ENCODE measurements at places on chromosomes 6 and 20. TPM values are rescaled to one million over a fixed set of nuclear protein-coding genes. Genes with fewer than 3 reads are reported as not detected.
A peak's percentile ranks its signal among the peaks of the same experiment; 100 is the strongest.

DNA sequence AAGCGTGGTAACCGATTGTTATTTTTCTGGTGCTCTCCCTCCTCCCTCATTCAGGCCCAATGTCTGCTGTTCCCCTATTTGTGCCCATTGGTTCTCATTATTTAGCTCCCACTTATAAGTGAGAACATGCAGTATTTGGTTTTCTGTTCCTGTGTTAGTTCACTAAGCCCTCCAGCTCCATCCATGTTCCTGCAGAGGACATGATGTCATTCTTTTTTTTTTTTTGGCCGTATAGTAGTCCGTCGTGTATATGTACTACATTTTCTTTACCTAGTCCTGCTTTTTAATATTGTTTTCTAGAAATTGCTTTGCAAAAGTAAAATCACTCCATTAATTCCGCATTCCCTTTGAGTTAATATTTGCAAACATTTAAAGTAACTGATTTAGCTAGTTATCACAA, 23.1 kb downstream of the ZNF451 start:
- no peak for DNase-seq

DNA sequence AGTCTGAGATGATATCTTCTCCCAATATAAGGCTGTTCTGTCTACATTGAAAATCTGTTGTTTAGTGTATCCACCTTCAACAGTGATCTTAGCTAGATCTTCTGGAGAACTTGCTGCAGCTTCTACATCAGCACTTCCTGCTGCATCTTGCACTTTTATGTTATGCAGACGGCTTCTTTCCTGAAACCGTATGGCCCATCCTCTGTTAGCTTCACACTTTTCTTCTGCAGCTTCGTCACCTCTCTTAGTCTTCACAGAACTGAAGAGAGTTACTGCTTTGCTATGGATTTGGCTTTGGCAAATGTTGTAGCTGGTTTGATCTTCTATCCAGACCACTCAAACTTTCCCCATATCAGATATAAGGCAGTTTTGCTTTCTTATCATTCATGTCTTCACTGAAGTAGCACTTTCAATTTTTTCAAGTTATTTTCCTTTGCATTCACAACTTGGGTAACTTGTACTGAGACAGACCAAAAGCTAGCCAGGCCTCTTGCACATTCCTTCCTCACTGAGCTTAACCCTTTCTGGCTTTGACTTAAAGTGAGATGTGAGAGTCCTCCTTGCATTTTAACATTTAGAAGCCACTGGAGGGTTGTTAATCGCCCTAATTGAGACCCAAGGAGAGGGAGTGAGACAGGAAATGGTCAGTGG, 110.1 kb downstream of the PREP start:
- peak; percentile 16 for DNase-seq

GRCh38 chr6:70758883-70759282, 91.2 kb downstream of the SMAP1 start:
- no peak for DNase-seq

- no peak for DNase-seq
Measured at GRCh38 chr6:167107787-167108186, 15.1 kb upstream of the CCR6 start.

GRCh38 chr6:139538366-139538765, 163.9 kb upstream of the CITED2 start:
- DNase-seq: no peak

The INSM1 gene
- total RNA-seq: 0.11 TPM

The TDRD6 gene
- 0.34 TPM for total RNA-seq

GRCh38 chr20:50904067-50904570, 27.1 kb downstream of the ADNP start:
- no peak for DNase-seq

- DNase-seq: no peak
Measured at GRCh38 chr6:42241915-42242314, 24.3 kb upstream of the MRPS10 start.

DNA sequence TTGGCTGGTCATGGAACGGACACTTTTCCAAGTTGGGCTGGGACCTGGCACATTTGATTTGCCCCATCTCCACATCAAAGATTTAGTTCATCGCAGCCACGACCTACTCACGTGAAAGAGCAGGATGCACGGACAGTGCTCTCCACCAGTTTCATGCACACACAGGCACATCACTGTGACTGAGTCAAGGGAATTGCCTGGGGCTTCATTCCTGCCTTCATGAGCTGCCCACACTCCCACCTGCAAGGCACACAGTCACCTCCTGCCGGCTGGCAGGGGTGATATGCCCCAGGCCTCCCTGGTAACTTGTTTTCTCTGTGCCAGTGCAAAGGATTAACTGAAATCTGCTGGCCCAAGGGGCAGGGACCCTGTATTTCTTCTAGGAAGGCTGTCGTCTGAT, 23.3 kb upstream of the CST1 start:
- no peak for DNase-seq

- no peak for DNase-seq
Measured at GRCh38 chr20:41011551-41012067, 17.0 kb upstream of the TOP1 start.

The BPIFA1 gene
- 0.48 TPM for total RNA-seq

The PEX7 gene
- total RNA-seq: 9.6 TPM

DNA sequence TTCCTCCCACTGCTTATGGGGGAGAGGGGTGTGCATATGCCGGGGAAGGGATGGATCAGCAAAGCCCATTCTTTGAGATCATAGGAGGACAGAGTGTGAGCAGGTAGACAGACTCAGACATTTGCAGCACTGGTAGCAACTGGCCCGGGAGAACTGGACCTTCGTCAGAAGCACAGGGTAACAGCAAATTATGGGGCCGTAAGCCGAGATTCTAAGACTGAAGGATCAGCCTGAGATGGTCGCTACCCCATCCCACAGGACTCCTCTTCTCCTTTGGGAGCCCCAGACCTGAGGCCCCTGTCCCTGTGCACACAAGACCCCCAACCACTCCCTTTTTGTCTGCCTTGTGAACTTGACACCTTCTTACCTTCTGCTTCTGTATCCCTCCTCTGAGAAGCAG, 106.5 kb downstream of the TOX2 start:
- no peak for DNase-seq

DNA sequence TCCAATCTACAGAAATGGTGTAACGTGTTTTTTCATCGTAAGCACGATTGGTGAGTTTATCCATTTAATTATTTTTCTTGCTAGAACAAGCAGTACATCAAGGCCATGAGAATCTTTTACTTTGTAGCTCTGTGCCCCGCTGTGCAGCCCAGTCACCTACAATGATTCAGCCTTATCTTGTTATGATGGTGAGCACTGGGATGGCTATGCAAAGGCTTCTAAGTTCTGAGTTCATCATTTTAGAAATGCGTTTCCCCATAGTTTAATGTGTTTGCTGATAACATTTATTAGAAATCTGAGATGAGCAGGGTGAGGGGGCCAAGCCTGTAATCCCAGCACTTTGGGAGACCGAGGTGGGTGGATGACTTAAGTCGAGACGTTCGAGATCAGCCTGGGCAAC, 111.8 kb upstream of the QKI start:
- no peak for DNase-seq

The ASIP gene
- total RNA-seq: not detected

- no peak for DNase-seq
Measured at GRCh38 chr6:27775796-27776184, 136.4 kb downstream of the OR2B2 start.

GRCh38 chr20:35601990-35602389, 13.6 kb upstream of the SPAG4 start:
- no peak for DNase-seq

- DNase-seq: peak; percentile 26
Measured at GRCh38 chr6:113920663-113921267, 50.2 kb downstream of the HDAC2 start.

Data from lung (tissue), 17 donors.